ENCODE measurements at places on chromosomes 12 and 14.

DNA sequence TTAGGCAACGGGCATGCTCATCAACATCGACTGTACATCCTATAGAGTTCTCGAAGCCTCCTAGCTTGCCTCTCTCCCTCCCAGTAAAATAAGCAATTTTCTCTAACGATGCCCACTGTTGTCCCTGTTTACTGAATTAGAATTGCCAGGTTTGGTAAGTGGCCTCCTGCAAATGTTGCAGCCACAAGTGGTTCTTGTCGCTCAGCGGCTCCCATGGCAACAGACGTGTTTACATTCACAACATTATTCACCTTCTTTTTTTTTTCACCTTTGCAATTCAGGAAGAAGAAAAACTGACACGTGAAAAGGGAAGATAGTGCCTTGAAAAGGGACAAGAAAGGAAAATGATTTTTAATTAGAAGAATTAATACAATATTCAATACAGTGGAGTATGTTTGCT, 100.9 kb upstream of the PKP2 start:
- no peak for DNase-seq

- DNase-seq, result no peak
Observed at GRCh38 chr14:54493293-54493692, 4.5 kb upstream of the GMFB start.

GRCh38 chr14:76034566-76034965, 49.0 kb downstream of the IFT43 start:
- no peak for DNase-seq

DNA sequence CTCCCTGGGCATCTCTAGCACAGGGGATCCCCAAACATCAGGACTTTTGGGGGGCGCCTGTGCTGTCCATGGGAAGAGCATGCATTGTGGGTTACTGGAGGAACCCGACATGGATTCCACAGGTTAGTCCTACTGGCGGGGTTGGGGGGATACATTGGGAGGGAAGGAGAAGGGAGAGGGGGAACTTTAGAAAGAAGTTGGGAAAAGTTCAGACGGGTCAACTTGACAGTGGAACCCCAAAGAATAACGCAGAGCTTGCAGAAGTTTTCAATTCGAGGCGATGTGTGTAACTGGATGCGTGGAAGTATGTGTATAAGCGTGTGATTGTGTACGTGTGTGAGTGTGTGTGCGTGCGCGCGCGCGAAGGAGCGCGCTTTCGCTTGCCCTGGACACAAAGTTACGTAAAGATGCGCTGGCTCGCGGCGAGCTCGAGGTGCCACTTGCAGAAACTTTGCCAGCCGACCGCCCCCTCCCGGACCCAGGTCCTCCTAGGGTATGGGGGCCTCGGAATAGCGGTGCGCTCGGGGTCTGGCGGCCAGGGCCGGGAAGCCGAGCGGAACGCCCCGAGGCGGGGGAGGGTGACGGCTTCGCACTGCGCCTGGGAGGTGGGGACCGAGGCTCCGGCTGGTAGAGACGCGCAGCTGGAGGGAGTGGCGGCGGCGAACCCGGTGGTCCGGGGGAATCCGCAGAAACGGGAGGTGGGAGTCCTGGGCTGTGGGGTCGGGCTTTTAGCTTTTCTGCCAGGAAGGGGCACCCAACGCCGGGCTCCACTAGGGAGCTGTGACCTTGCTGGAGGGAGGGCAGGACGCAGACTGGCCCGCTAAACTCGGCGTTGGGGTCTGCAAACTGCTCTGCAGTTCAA, 669 bp downstream of the RFX4 start:
- no peak for DNase-seq

DNA sequence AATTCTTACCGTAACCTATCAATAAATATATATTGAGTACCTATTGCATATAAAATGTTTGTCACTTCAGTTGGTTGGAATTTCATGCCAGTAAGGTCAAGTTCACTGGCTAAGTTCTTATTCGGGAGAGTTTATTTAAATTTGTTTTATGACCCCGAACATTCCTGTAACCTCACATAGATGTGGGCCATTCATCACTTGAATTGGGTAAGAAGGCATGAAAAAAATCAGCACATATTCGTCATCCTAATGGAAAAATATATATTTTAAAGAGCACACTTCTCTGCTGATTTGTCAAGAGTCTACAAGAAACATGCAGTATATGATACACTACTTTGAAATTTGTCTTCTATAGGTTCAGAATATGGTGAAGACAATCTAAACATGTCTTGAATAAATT, 263.4 kb downstream of the CCDC91 start:
- no peak for DNase-seq

DNA sequence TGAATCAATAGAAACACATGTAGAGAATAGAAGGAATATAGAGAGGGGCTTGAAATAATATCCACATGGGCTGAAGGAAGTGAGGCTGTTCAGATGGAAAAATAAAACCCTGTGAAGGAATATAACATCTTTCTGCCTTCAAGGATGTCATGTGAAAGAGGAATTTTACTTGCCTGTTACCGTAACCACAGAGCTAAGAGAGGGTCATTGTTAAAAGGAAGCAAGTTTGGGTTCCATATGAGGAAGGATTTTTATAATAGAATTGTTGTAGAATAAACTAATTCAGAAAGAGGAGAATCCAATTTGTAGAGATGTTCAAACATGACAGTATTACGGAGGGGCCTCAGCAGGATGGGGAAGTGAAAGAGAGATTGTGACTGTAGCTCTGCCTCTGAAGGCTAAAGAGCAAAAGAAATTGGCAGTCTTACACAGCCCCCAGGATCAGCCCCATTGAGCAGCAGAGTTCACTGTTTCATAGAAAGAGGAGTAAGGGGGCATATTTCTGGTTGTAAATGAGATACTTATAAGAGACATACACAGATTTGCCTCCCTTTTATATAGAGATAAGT, 41.8 kb upstream of the PTPRR start:
- DNase-seq, result no peak

GRCh38 chr14:105146181-105146975, 22.2 kb downstream of the JAG2 start:
- DNase-seq, result no peak
